ENCODE measurements at places on chromosomes 6 and 20.

DNA sequence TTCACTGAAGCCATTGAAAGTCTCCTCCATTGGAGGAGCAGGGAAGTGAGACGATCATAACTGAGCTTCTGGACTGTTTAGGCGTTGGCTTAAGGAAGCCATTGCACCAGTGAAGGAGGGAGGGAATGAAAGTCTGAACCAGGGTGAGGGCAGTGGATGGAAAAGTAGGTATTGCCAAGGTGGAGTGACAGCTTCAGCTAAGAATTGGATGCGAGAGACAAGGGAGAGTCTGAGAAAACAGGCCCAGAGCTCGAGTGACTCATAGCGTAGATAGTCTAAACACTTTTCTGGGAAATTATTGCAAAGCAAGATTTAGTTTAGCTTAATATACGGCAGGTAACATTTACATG lies 4.5 kb downstream of the DSP start:
- DNase-seq, result no peak

DNA sequence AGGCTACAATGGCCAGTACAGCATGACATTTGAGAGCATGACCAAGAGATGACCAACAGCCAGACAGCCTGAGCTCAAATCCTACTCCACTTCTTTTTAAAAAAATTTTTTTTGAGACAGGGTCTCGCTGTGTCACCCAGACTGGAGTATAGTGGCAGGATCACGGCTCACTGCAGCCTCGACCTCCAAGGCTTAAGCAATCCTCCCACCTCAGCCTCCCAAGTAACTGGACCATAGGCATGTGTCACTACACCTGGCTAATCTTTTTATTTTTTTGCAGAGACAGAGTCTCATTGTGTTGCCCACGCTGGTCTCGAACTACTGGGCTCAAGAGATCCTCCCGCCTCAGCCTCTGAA lies 42.9 kb downstream of the NOL4L start:
- no peak for DNase-seq

GRCh38 chr6:107811591-107812218 lies 12.4 kb downstream of the SCML4 start:
- no peak for DNase-seq

DNA sequence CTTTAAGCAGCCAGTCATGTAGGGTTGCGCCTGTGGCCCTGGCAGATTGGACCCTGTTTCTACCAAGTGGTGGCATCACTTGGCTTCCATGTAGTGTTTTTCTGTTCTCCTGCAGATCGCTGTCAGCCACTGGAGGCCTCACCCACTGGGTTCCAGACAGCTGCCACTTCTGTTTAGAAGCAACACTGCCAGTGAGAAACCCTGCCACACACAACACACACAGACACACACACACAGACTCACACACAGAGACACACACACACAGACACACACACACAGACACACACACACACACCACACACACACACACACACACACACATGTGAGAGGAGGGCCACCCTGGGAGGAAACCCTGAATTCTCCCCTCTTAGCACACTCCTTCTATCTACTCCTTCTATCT lies 51.8 kb downstream of the UTRN start:
- no peak for DNase-seq

DNA sequence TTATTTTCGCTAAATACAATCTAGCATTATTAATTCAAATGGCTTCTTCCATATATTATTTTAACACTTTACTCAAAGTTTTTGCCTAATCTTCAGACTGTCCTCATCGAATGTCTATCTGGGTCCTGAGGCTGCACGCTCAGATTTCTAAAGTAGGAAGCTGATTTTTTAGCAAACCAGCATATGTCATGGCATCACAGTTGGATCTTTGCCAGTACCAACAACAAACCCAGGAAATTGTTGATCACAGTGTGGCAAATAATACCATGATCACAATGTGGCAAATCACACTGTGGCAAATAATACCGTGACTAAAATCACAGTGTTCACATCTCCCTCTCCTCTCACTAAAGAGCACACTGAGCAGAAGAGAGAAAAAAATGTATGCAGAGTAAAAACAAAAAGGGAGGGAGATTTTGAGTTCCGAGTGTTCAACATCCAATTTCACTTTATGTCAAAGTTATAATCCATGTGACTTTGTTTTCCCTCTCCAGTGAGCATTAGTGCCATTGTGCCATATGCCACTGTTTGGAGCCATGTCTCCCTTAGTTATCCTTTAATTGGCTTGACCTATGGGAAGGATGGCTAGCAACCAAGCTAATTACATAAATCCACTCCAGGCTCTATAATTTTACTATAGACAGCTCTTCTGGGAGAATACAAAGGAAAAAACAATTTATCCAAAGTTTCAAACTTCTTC lies 1059.6 kb downstream of the HACE1 start:
- no peak for DNase-seq

DNA sequence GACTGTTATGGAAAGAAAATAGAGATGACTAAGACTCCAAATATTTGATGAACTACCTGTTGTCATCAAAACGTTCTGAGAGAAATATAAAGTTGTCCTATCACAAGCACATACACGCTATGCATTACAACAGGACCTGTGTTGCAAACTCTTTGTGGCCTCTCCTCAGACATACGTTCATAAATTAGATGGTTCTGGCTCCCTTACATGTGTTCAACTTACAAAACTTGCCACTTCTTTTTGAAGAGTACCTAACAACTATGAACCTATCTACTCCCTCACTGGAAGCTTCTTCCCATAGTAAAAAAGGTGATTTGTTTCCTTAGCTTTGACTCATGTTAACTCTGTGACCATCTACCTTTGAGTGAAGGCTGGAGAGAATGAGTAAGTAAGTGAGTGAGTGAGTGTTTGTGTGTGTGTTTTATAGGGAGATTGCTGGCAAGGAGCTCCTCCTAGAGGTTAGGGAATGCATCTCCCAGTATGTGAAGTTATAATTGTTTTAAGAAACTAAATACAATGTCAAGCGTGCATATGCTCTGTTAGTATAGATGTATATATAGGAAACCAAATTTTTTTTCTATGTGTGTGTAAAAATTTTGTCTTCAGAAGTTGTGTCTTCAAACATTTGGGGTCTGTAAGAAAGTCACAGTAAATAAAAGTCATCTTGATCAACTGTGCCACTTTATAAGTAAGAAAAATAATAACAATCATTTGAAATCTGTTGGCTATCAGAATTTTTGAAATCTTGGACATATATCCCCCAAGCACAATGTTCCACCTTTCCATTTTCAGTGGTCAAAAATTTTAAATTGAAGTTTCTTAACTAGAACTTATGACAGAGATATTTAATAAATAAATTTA lies 1211.1 kb upstream of the GJE1 start:
- no peak for DNase-seq

DNA sequence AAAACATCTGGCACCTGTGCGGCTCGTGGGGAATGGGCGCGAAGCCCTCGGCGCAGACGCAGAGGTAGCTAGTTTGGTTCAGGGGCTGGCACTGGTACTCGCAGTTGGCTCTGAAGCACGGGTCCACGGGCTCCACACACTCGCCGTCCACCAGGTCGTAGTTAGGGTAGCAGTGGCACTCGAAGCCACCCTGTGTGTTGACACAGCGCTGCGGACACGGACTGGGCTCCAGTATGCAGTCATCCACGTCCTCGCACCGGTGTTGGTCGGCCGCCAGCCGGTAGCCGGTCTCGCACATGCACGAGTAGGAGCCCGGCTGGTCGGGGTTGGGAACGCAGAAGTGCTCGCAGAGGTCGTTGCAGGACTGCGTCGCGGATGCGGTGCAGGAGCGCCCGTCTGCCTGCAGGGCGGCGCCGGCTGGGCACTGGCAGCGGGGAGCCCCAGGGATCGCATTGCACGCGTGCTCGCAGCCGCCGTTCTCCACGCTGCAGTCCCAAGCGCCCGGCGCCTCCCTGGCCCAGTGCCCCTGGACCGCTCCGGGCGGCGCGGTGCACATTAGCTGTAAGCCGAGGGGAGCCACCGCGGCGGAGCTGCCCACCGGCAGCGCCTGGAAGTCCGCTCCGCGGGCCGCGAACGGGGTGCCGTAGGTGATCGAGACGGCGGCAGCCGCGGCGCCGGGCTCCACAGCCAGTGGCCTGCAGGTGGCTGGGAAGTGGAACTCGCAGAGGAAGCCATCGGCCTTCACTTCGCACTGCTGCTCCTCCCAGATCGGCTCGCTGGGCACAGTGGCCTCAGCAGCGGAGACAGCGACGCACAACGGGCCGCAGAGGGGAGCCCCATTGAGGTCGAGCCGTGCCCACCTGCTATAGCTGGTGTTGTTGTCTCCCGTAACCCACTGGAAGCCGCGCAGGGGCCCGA lies 930 bp downstream of the THBD start:
- peak; percentile 8 for DNase-seq

DNA sequence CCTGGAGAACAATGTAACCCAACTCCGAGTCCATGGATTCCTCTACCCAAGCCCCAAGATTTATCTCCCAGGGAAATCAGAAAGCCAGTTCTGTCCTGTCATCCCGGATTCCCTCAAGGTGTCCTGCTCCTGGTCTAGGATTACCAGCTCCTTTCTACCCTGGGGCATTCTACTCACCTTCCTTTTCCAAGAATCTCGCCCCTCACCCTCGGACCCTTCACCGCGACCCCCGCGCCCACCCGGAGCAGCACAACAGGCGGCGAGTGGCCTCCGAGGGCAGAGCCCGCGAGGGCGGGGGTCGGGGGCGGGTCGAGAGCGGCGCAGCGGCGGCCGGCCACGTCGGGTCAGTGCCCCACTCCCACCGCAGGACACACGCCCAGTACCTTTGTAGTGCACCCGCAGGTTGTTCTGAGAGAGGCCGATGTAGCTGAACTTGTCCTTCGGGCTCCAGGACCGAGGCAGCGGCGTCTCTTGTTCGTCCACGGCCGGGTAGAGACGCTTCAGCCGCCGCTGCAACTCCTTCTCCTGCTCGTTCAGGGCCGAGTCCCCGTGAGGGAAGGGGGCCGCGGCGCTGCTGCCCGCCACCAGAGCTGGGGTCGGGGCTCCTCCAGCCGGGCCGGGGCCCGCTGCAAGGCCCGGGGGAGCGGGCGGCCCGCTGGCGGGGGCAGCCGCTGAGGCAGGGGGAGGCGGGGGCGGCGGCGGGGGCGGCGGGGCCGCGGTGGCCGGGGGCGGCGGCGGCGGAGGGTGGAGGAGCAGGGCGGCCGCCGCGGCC lies 897 bp downstream of the RANBP9 start:
- DNase-seq, result no peak

DNA sequence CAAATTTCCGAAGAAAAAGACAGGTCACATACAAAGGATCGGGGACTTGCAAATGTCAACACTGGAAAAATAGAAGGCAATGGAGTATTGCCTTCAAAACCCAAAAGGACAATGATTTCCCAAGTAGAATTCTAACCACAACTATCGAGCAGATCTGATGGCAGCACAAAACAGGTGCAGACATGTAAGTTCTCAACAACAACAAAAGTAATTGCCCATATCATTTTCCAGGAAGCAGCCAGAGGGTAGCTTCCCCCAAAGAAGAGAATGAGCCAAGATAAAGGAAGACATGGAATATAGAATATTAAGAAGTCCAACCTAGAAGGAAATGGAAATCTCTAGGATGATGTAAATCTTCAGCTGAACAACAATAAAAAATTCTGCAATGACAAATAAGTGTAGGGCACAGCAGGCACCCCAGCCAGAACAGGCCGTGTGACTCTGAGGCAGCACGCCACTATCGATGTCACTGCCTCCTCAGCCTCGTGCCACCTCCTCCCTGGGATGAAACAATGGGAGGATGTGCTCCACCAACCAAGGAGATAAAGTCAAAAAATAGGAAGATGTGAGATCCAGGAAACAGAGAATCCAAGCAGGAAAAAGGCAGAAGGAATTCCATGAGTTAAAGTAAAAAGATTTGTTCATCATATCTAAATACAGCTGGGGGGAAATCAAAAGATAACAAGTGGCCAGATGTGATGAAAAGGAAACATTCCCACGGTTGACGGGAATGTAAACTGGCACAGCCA lies 34.1 kb downstream of the SERPINB1 start:
- DNase-seq, result no peak

DNA sequence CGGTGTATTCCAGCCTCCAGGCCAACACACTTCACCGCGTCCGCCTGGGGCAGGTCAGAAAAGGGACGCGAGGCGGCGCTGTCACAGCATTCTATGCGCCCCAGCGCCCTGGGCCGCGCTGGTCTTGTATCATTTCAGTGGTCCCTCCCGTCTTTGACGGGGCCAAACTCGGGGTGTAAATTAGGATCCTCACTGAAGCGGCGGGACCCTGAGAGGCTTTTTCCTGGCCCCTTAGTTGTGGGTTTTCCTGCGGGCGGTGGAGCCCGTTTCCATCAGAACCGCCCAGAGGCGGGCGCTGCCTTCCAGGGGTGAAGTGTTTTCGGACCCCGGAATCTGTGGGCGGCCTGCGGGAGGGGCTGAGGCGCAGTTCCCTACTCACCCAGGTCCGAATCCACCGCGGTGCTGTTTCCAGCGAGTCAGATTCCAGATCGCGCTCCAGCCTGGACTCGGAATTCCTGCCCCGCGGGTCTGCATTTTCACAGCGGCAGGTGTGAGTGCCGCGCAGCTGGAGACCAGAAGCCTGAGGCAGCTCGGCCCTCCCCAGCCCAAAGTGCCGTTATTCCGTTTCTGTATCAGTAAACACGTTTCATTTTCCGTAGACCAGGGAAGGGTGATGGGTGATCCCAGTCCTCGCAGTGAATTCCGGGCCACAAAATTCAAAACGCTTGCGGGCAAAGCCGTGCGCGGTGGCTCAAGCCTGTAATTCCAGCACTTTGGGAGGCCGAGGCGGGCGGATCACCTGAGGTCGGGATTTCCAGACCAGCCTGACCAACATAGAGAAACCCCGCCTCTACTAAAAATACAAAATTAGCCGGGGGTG lies 3.9 kb upstream of the MICB start:
- peak; percentile 76 for DNase-seq

GRCh38 chr20:61761453-61762166 lies 304.1 kb downstream of the TAF4 start:
- no peak for DNase-seq

- no peak for DNase-seq
Observed at GRCh38 chr20:50378170-50379000, 131.8 kb upstream of the PTPN1 start.

GRCh38 chr20:33687993-33688937 lies 2.1 kb upstream of the E2F1 start:
- no peak for DNase-seq

DNA sequence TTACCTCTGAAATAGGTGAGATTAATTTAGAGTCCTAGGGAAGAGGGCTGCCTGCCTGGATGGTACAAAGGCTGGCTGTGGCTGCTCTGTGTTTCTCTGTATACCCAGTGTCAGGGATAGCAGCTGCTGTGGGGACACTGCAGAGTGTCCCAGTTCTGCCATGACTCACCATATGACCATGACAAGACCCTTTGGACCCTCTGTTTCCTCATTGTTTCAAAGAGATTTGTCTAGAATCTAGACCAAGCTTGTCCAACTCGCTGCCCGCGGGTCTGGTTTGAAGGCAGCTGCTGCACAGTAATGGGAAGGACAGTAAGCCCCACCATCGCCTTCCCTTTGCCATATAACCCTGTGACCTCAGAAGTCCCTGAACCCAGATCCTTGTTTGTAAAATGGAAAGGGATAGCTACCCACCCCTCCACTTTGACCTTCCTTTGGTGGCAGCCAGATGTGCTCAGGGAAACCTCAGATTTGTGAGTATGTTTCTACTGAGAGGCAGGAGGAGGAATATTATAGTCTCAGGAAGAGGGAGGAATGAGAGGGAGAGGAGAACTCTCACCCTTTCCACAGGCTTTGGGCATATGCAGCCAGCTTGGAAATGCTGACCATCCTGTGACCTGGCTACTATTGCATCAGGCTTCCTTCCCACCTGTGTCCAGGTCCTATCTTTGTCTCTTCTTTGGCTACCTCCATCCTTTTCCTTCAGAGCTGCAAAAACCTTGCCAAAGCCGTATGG lies 14.0 kb downstream of the PLCG1 start:
- DNase-seq, result no peak
